ENCODE measurements at places on chromosomes 12 and 14. TPM values are rescaled to one million over a fixed set of nuclear protein-coding genes. Genes with fewer than 3 reads are reported as not detected.

The TRIAP1 gene
- total RNA-seq, result 48.3 TPM

The CCDC177 gene
- not detected for total RNA-seq

DNA sequence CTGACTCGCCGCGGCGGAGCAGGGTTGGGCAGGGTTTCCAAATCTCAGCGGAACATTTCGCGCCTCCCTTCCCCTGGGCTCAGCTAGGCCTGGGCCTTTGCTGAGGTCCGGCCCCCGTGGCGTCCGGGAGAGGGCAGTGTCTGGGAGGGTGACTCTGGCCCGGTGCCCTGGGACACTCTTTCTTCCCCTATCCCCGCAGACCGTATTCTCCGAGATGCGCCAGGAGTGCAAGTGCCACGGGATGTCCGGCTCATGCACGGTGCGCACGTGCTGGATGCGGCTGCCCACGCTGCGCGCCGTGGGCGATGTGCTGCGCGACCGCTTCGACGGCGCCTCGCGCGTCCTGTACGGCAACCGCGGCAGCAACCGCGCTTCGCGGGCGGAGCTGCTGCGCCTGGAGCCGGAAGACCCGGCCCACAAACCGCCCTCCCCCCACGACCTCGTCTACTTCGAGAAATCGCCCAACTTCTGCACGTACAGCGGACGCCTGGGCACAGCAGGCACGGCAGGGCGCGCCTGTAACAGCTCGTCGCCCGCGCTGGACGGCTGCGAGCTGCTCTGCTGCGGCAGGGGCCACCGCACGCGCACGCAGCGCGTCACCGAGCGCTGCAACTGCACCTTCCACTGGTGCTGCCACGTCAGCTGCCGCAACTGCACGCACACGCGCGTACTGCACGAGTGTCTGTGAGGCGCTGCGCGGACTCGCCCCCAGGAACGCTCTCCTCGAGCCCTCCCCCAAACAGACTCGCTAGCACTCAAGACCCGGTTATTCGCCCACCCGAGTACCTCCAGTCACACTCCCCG lies 3.0 kb downstream of the WNT1 start:
- no peak for DNase-seq

DNA sequence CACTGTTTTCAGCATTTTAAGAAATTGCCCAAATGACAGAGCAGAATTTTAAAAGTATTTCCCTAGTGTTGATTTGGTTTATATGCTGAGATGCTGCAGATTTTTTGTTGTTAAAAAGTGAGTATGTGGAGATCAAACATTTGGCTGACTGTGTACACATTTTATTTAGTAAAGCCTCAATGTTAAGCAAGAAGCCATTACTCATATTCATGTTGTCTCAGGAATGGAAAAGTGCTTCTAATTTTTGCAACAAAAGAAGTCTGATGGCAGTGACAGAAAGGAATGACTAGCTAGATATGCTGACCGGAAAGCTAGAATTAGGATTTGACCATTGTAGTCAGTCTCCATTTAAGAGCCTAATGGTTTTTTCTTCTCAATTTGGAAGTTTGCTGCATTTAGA lies 22.5 kb downstream of the SLC38A6 start:
- DNase-seq, result no peak

DNA sequence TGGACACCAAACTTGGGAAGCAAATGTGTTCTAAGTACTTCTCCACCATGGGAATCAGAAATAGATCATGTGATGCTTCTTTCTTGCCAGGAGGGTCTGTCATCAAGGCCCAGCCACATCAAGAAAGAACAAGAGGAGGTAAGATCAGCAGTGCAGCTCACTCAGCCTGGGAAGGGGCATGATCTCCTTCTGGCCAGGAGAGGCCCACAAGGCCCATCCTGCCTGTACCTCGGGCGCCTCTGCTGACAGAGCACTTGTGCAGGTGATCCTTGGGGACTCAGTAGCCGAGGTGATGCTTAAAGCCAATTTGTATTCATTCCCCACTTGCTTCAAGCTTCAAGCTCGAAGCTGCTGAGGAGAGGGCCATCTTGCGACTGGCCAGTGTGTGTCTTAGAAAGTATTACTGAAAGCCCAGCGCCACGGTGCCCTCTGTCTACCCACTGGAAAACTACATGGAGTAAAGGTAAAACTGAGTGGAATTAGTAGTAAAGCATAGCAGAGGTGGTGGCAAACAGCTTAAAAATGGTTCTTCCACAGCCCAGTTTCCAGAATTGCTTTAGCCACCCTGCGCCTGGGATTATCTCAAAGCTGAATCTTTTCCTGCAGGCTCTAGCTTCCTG lies 26.2 kb downstream of the RTRAF start:
- peak; percentile 38 for DNase-seq

DNA sequence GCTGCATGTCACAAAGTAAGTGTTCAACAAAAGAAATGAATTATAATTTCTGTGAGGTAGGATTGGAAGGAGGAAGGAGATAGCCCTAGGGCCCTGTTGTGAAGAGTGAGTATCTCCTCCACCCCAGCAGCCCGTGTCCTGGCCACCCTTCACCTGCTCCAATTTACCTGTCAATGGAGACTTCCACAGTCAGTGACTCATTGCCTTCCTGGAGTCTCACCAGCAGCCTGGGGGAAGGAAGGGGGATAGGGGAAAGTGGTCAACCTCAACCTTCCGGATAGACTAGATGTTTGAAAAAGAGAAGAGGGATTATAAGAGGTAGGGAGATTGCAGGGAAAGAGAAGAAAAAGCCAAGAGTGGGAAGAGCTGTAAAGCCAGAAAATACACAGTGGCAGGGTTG lies 9.2 kb downstream of the STAT2 start:
- no peak for DNase-seq

All from HT1080 (cell line).